Non-pigmented ciliary epithelial cell (primary cell): ENCODE measurements at places on chromosomes 11 and 22.

DNA sequence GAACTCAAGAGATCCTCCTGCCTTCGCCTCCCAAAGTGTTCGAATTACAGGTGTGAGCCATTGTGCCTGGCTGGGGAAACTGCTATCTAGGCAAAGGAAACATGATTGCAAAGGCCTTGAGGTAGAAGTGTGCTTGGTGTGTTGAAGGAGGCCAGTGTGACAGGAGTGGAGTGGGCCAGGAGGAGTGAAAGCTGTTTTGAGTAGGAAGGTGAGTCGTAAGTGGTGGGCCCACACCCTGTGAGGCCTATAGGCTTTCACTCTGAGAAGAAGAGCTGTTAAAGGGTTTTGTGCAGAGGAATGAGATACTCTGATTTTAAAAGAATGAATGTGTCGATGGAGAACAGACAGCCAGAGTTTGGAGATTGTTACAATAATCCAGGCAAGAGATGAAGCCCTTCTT lies 43.4 kb downstream of the WEE1 start:
- DNase-seq: no peak

- no peak for DNase-seq
Measured at GRCh38 chr22:41813726-41814410, 13.4 kb downstream of the CCDC134 start.

DNA sequence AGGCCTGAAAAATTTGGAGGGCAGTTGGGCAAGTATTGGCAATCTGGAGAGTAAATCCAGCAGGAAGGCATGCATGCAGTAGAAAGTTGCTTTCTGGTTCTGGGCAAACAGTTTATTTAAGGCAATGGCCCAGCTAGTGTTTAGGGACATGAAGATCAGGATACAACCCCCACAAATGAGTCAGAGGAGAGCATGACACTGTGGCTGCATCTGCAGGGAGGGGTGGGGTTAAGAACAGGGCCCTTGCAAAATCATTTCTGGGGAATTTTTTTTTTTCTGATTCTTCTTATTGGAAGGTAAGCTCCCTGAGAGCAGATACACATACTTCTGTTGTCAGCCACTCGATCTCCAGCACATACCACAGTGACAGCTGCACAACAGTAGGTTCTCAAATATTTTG lies 61.1 kb downstream of the FDX1 start:
- no peak for DNase-seq

- DNase-seq: no peak
Measured at GRCh38 chr22:25359601-25360261, 140.3 kb downstream of the CRYBB2 start.

GRCh38 chr22:27433585-27434190 lies 367.9 kb downstream of the MN1 start:
- DNase-seq: no peak

GRCh38 chr22:49701380-49702067 lies 126.1 kb downstream of the BRD1 start:
- DNase-seq: no peak
